ENCODE measurements at places on chromosomes 7 and 10.

GRCh38 chr7:66296001-66296521 is 90.9 kb downstream of the TPST1 start:
- DNase-seq = no peak

DNA sequence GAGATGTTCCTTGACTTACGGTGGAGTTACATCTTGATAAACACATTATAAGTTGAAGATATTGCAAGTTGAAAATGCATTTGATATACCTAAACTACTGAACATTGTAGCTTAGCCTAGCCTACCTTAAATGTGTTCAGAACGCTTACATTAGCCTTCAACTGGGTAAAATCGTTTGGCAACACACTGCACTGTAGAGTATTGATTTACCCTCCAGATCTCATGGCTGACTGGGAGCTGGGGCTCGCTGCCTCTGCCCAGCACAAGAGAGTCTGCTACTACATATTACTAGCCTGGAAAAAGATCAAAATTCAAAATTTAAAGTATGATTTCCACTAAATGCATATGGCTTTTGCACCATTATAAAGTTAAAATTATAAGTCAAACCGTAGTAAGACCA is 7.5 kb upstream of the AGR3 start:
- DNase-seq = no peak

DNA sequence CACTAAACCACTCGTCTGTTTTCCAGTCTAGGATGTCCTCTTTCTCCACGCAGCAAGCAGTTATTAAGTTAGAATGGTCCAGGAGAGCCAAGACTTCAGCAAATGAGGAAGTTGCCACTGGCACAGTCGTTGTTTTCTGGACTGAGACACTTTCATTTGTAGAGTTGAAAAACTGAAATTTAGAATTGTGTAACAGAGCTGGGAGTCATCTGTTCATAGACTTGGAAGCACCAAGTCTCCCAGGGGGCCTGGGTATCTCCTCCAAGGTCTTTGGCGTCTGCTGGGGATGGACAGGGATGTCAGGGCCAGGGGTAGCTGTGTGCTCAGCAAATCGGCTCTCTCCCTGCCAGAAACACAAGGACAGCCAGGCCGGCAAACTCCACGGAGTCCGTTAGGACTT is 208.4 kb downstream of the FANK1 start:
- no peak for DNase-seq

DNA sequence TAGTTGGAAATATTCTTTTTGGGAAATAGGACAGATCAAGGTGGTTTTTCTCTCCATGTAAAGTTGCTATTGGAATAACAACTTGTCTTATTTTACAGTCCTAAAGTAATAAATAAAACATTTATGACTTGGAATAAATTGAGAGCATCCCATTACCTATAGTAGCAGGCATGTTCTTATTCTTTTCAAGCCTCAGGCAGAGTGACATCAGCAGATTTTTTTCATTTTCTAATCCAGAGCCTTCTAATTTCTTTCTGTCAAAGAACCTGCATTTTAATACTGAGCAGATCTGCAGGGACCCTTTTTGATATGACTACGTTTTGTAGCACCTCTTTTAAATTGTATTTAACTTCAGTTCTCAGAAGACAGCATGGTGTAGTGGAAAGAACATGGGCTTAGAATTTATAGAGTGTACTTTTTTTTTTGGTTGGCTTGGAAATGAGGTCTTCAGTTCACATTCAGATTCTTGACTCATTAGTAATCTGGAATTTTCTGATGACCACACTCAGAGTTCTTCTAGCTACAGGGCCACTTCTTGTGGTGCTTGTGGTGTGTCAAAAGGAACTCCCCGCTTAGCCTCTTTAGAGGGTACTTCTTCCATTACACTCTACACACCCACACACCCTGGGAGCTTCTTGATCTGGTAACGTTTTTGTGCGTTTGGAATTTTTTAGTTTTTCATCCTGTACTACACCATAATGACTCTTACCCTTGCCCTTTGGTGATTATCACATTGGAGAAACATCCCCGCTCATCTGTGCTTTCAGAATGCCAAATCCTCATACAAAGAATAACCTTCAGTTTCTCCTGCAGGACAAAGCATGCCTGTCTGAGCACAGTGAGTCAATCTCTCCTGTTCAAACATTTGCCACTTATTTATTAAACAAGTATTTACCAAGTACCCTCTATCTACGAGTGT is 34.6 kb downstream of the AGK start:
- no peak for DNase-seq

DNA sequence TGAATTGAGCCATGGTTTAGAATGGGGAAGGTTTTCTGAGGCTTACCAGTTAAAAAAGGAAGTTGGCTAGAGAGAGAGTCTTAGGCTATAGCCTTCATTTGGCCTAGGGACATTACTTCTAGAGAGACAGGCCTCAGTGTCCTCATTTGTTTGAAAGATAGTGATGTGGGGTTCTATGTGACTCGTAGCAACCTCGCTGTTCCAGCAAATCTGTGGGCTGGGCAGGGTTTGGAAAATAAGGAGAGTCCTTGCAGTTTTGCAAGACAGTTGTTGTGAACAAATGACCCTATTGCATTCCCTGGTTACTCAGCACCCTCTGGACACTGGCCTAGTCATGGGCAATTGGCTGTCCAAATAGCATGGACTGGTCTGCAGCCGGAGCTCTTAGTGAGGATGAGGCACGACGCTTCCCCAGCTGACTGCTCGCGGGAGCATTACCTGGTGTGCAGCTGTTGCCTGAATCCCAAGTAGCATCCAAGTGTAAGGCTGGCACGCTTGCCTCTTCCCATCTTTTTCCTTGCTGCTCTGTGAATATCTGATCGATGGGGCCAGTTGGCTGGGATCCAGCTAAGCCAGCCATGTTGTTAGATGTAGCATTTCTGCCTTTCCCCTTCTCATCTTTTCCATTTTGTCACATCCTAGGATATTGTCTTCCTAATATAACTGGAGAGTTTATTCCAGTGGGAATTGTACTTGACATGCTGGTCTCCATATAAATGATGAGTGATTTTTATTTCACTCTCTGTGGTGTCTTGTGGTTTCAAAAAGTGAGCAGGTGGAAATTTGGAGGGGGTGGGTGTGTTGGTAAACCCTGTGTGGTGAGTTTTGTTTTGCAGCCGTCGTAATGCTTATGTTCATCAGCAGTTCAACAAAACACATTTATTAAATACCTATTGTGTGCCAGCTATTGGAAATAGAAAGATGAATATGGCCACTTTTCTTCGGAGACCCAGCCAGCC is 99.8 kb downstream of the SND1 start:
- DNase-seq = no peak

DNA sequence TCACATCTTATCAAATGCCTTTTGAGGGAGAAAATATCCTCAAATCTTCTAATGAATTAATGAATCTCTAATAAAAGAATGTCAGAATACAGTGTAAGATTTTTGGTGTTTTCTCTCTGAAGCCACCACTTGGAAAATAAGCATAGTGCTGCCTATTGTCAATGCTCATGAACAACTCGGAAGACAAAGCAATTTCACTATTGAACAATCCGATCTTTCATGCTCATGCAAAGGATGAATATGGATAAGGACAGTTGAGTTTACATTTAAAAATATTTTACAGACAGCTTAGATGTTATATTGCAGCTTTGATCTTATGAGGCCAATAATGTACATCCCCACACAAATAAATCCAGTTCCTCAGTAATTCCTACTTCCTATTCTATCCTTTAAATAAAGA is 40.6 kb downstream of the MAGI2 start:
- no peak for DNase-seq

GRCh38 chr10:68231106-68231816 is 652 bp downstream of the ATOH7 start:
- DNase-seq = no peak
